ENCODE measurements at places on chromosomes 3 and 15.

GRCh38 chr3:59688636-59689035, 638.8 kb upstream of the CFAP20DC start:
- DNase-seq: no peak

- DNase-seq: no peak
Observed at GRCh38 chr15:66565141-66565641, 607 bp downstream of the LCTL start.

DNA sequence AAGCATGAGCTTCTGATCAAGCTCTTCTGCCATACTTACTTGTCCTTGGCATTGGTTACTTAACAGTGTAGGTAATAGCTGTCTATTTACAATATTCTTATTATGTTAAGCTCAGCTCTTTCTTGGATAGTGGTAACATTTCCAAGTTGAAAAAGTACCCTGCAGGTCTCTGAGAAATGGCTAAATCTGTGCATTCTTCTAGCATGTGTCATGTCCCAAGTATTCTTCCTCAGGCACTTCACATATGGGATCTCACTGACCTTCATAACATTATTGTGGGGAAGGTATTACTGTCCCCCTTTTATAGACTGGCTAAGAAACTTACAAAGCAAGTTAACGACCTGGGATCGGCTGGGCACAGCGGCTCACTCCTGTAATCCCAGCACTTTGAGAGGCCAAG, 236.1 kb downstream of the RORA start:
- no peak for DNase-seq

GRCh38 chr3:57283334-57283733, 9.2 kb downstream of the ASB14 start:
- no peak for DNase-seq

DNA sequence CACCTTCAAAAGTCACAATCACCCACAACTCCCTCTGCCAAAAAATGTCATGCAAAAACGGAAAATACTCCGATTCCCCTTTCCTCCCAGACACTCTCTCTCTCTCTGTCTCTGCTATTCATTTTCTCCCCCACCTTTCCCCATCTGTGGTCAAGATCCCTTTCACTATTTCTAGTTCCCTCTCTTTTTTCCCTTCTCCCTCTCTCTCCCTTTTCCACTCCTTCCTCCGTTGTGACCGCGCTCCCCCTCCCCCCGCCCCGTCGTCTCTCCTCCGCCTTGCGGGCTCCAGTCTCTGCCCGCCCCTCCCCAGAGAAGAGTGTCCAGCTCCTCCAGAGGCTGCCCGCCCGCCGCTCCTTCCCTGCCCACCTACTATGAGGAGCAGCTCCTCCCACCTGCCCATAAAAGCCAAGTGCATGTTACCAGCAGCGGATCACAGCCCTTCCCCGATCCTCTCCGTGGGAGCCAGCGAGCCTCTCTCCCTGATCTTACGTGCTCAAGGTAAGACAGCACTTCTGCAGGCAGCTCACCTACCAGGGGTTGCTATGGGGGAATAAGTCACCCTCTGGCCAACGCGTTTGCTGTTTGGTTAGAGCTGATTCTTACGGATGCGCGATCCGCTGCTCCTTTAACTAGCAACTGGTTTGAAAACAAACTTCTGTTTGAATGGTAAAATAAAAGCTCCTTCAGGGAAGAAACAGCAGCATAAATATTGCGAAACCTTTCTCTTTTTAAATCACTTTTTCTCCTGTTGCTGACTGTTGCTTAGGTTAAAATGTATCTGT, at the start of gene COL8A1:
COL8A1 (plus strand) TSS at position 428 of the 782 bp plus-strand sequence. CDS start 152,089 bp downstream, outside the sequence.
- DNase-seq: no peak

GRCh38 chr3:189353318-189353965, 181.7 kb downstream of the TPRG1 start:
- no peak for DNase-seq

GRCh38 chr15:36814105-36814504, 234.7 kb downstream of the CDIN1 start:
- DNase-seq: no peak

DNA sequence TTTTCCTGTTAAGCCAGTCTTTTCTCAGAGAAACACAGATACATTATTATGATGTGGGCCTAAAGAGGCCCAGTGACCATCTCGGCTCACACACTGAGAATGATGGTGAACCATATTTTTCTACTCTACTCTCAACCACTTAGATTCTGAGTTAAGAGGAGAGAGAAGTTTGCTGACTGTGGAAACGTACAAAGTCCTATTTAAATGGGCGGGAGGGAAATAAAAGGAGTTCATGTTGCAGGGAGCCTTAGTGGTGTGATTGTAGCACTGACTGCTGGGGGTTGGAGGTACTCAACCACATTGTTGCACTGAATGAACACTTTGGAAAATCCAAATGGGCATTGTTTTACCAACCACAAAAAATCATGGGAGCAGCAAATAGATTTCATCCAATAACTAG, 51.0 kb downstream of the ATP8B4 start:
- DNase-seq: no peak

- no peak for DNase-seq
Observed at GRCh38 chr15:40984964-40985363, 31.7 kb downstream of the CHAC1 start.

DNA sequence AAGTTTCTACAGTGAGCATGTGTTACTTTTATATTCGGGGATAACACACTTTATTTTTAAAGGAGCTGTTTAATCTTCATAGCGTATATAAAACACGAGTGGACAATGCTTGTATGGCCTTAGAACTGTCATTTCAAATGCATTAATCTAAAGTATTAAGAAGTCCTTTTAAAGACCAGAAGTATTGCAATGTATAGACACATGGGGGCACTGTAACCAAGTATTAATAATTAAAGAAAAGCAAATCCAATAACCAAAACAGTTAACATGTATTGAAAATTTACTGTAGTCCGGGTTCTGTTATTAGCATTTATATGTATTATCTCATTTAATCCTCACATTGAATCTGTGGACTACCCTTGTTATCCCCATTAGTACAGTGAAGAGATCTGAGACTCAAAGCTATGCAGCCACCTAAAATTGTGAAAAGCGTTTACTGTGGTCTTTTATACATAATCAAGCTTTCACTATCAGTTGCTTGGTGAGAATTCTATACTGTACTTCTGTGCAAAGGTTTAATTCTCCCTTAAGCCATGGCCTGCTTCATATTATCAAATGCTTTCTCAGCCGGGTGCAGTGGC, 10.1 kb downstream of the ARL14 start:
- no peak for DNase-seq

DNA sequence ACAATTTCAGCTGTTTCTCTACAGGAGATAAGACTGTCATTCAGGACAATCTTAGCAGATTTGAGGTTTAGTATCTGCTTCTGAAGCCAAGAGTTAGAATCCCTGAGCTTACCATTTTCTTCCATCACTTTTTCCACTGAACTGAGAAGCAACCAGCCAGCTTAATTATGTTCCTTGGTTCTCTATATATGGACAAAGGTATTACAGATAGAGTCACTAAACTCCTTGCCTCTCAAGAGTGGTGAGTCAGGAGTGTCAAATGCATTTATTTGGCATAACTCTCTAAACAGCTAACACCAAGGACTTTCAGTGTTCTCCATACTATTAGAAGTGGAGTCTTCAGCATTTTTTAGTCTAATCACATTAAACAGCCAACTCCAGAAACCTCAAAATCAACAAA, 239.3 kb downstream of the ALCAM start:
- no peak for DNase-seq

DNA sequence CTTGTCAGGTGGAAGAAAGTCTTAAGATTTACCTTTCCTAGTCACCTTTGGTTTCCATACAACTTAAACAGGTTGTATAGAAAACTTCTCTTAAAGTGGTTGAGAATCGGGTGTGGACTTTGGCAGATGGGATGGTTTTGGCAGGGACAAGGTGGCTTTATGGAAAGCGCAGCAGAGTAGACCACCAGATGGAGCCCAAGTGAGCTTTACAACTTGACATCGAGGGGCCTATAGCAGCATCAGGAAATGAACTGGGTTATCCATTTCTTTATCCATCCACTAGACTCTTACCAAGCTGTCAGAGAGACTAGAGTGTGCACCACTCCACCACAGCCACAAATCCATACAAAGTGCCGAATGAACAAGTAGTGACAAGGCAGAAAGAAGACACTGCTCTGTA, 85.3 kb upstream of the MBNL1 start:
- no peak for DNase-seq

- no peak for DNase-seq
Observed at GRCh38 chr3:105030211-105030610, 336.5 kb upstream of the ALCAM start.

- no peak for DNase-seq
Observed at GRCh38 chr15:61935493-61935892, 124.8 kb downstream of the VPS13C start.

DNA sequence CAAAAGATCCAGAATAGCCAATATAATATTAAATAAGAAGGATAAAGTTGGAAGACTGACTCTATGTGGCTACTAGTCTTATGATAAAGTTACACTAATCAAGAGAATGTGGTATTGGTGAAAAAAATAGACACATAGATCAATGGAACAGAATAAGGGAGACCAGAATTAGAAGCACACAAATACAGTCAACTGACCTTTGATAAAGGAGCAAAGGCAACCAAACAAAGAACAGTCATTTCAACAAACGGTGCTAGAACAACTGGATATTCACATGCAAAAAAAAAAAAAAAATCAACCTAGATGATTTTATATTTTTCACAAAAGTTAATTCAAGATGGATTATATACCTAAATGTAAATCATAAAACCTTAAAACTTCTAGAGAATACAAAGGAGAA, 146.4 kb downstream of the ISL2 start:
- no peak for DNase-seq

GRCh38 chr3:142981108-142981507, 17.6 kb upstream of the PAQR9 start:
- no peak for DNase-seq

GRCh38 chr3:69370156-69370883, 15.6 kb downstream of the FRMD4B start:
- no peak for DNase-seq

- no peak for DNase-seq
Observed at GRCh38 chr3:88141458-88142083, 8.2 kb upstream of the C3orf38 start.

DNA sequence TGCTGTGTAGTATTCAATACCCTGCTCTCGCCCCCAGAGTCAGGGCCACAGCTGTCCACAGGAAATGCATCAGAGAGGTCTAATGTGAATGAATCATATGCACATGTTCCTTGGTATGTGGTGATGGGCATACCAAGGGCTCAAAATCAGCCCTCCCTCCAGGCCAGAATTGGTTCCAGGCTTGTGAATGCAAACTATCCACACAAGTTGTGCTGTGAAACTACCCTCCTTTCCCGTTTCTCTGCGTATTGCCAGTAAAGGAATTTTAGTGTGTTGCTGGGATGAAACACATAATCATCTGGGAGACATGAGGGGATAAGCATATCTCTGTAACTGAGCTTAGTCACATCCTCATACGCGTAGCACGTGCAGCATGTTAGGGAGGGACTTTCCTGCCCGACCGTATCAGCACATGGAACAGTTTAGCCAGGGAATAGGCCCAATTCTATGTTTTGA, 9.2 kb upstream of the MME start:
- DNase-seq: no peak

- no peak for DNase-seq
Observed at GRCh38 chr3:121072133-121072532, 164.1 kb downstream of the STXBP5L start.

- no peak for DNase-seq
Observed at GRCh38 chr15:31285772-31286261, 40.8 kb upstream of the KLF13 start.

- DNase-seq: no peak
Observed at GRCh38 chr3:66181764-66182163, 39.0 kb upstream of the SLC25A26 start.

DNA sequence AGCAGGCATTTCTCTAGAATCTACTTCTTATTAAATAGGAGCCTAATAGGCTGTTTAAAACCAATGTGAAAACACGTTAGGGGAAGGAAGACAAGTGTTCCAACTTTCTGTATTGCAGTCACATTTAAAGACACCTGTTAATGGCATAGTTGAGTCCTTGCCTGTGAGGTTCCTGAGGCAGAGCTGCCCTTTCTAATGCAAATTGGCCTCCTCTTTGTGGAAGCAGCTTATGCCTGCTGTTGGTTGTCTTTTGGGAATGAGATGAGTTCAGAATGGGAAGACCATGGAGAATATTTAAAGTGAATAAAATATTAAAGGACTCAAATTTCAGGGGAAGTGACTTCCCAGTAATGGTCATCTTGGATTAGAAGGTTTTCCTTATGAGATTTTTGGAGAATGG, 51.2 kb downstream of the NEK11 start:
- DNase-seq: no peak

GRCh38 chr15:58932710-58933280, 684 bp downstream of the SLTM start:
- DNase-seq: no peak

GRCh38 chr3:12622335-12622734, 41.6 kb downstream of the RAF1 start:
- DNase-seq: no peak

- DNase-seq: no peak
Observed at GRCh38 chr3:33314993-33315392, 37.8 kb downstream of the FBXL2 start.

DNA sequence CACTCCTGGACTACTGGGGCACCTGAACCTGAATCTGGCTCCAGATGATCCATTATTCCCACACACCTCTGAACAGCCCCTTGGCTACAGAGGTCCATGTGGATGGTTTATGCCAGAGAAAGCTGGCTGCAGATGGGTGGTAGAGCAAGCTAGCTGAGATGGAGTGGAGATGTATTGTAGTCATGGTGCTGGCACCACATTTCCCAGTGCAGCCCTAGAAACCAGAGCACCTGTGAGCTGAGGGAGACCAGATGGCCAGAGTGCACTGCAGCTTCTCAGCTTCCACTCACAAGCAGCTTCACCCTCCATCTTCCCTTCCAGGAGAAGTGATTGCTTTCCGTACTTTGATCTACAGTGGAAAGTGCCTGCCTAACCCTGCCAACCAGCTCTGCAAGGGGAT, 29.9 kb downstream of the RBP1 start:
- no peak for DNase-seq

- no peak for DNase-seq
Observed at GRCh38 chr3:145678401-145678800, 482.6 kb downstream of the PLOD2 start.

DNA sequence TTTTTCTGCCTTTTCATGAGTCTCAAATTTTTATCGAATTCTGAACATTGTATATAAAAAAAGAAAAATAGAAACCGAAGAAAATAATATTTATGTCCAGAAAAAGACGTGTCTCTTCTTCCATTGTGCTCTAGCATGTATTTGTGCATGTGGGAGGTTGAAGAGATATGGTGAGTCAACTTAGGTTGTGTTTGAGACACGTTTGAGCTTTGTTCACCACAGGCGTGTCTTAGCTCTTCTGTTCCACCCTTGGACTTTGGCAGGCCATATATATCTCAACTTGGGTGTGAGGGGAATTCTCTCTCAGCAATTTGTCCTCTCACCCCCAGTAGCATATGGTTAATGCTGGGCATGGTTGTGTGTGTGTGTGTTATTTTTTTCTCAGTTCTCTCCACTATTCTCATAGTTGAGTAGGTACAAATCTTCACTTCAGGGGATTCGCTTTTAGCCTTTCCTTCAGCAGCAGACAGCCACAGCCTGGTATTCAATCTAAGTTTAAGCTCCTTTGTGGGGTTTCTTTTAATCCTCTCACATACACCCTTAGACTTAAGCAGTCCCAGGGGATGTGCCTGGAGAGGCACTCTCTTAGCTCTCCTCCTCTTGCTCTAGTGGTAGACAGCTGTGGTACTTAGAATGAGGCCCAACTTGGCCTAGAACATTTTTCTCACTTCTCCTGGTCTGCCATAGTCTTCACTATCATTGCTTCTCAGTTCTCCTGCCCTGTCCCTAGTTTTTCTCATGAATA, 286.5 kb upstream of the RBMS3 start:
- no peak for DNase-seq

- DNase-seq: no peak
Observed at GRCh38 chr15:79862191-79862590, 34.6 kb downstream of the MTHFS start.

- DNase-seq: no peak
Observed at GRCh38 chr3:24190256-24190655, 245.2 kb downstream of the NR1D2 start.
